ENCODE measurements at places on chromosomes 2 and 18.

GRCh38 chr2:26235089-26235488 is 9.3 kb downstream of the HADHA start:
- DNase-seq, result no peak

DNA sequence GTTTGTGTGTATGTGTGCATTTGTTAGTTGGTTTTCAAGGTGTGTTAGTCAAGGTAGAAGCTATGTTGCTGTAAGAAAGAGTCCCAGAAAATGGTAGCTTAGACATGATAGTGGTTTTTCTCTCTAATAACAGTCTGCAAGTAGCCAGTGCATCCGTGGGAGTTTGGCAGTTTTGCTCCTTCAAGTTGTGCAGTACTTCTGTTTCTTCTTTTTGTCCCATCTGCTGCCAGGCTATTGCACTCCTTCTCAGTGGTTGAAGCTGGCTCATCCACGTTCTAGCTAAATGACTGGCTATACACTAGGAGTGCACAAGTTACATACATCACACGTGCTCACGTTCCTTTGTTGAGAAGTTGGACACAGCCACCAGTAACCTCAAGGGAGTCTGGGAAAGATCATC is 134.7 kb downstream of the ASXL3 start:
- no peak for DNase-seq

GRCh38 chr2:104860451-104860790 is 6.5 kb downstream of the POU3F3 start:
- DNase-seq, result no peak

GRCh38 chr2:9231291-9232165 is 24.9 kb downstream of the ASAP2 start:
- no peak for DNase-seq

GRCh38 chr2:54513363-54513715 is 57.2 kb downstream of the SPTBN1 start:
- no peak for DNase-seq

Measured in NCI-H1694 treated with DMSO at 0.1 percent for 48 hours (cell line).